Hematopoietic multipotent progenitor cell treated with erythropoietin and hydrocortisone succinate and interleukin-3 and kit ligand, for 6 days (in vitro differentiated cells): ENCODE measurements at places on chromosomes 16 and 17.

- DNase-seq, result no peak
Measured at GRCh38 chr17:61699694-61700093, 108.7 kb upstream of the NACA2 start.

DNA sequence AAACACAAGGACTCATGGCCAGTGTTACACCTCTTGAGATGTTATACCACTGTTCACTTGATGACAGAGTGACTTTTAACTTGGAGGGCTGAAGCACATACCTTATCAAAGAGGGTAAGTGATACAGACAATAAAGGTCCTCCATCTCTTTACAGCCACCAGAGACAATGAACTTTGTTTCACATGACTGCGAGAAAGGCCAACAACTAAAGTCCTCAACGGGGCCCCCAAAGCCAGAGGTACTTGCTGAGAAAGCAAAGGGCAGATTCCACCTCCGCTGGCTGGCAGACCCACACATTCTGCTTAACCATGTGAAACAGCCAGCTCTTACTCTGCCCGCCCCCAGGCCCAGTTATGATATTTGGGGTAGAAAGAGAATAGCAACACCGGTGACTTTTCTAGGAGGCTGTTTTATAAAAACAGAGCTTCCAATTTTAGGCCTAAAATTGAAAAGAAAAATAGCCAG lies 21.4 kb downstream of the DCUN1D3 start:
- DNase-seq, result no peak

- DNase-seq, result peak; percentile 87
Measured at GRCh38 chr17:75130632-75131277, 787 bp downstream of the NT5C start.

DNA sequence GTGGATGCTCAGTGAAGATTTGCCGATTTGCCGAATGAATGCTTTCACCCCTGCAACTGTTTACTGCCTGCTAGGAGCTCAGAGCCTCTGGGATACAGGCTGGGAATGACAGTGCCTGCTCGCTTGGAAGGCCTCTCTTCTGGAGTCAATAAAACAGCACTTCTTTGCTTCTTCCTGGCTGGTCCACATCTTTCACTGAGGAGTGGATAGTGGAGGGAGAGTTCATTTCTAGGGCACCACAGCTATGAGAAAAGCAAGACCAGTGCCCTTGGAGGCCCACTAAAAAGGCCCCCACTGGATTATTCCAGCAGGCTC lies 3.1 kb upstream of the USP7 start:
- no peak for DNase-seq

DNA sequence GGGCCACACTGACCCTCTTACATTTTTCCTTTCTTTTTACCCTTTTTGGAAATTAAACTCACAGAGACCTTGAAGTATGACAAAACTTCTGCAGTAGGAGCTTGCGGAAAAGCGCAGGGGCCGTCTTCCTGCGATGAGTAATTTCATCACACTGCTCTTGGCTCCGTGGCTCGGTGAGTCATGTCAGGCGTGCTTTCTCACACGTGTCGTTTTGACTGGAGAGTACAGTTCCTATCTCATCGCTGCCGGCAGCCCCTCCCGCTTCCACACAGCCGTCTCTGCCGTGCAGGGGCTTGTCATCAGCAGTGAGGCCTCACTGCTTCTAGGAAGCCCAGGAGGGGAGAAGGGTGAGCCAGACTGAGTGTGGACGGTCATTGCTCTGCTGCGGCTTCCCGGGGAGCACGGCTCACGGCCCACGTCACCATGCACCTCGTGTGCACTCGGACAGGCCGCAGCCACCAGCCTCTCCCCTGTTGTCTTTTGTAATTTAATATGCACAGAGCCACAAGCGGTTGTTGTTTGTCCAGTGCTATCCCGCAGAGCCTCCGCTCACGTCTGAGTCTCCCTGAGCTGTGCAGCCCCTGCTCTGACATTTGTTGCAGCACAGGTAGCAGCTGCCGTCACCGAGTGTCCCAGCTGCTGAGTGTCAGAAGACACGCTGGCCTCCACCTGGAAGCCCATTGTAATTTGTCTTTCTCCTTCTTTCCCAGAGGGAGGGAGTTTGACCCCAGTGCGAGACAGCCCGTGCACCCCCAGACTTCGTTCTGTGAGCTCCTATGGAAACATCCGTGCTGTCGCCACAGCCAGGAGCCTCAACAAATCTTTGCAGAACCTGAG lies 99.4 kb upstream of the CHMP6 start:
- DNase-seq, result peak; percentile 78

- DNase-seq, result no peak
Measured at GRCh38 chr17:33126086-33126485, 134.4 kb downstream of the SPACA3 start.

GRCh38 chr17:57286399-57287105 lies 30.2 kb downstream of the MSI2 start:
- DNase-seq, result no peak

DNA sequence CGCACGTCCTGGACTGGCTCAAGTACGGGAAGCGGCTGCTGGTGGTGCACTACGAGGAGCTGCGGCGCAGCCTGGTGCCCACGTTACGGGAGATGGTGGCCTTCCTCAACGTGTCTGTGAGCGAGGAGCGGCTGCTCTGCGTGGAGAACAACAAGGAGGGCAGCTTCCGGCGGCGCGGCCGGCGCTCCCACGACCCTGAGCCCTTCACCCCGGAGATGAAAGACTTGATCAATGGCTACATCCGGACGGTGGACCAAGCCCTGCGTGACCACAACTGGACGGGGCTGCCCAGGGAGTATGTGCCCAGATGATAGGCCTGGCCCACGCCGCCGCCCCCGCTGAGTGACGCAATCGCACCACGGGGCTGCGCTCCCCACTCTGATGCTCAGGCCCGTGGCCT lies 50.2 kb downstream of the WSCD1 start:
- DNase-seq, result no peak

DNA sequence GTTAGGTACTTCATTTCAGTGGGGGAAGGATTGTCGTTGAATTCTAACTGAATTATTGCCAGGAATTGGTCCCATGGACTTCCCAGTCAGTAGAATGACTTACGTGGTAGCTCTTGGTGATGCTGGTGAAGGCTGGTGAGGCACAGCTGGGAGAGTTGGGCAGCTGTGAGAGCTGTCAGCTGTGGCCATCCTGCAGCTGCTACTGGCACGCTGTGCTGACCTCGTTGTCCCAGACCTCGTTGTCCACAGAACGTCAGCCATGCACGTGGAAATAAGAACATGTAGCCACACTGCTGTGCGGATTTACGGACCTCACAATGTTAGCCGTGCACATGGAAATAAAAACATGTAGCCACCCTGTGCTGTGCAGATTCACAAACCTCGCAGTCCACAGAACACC lies 102.3 kb downstream of the NPIPB11 start:
- DNase-seq, result no peak

GRCh38 chr16:23712976-23713375 lies at the start of gene ERN2:
TSS of gene ERN2 (minus strand) at chr16:23713222. CDS start at chr16:23713187, 35 bp downstream.
- peak; percentile 18 for DNase-seq

GRCh38 chr16:49734331-49734730 lies 121.6 kb downstream of the ZNF423 start:
- no peak for DNase-seq

GRCh38 chr17:35735036-35735805 lies 3.8 kb downstream of the RASL10B start:
- DNase-seq, result no peak

DNA sequence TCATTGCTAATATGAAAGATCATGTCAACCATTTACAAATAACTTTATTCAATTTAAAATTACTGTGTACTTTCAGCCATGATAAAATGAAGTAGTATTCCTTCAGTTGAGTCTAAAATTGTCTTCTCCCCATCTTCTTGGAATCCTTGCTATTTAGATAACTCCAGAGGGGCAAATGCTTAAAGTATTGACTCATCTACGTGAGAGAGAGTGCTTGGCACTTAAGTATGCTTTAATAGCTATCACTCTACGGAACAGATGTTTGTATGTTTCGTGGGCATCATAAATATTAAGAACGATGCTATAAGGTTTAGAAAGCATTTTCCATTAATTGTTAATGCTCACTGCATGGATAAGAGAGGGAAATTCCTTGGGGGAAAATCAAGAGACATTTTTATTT lies 69.3 kb upstream of the MED13 start:
- DNase-seq, result no peak

DNA sequence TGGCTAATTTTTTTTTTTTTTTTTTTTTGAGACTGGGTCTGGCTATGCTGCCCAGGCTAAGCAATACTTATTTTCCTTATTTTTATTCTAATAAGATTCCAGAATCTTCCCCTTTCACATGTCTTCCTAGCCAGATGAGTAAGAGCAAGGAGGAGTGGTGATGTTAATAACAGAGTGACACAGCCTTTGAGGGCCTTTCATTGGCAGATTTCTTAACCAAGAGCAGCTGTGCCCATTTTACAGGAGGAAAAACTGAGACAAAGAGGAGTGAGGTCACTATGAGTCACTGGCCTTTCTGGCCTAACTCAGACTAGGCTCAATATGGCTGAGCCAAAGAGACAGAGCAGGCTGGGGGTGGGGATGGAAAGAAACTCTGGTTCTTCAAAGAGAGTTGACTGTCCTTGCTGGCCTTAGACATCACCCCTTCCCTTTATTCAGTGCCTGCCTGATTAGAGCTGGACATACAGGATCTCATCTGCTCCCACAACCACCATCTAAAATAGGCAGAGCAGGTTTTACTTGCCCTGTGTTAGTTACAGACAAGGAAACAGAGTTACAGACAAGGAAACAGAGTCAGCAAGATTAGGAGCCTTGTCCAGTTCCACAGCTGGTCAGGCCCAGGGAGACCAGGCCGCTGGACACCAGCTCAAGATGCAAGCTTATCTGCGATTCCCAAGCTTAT lies 50.0 kb upstream of the TOB1 start:
- DNase-seq, result no peak

DNA sequence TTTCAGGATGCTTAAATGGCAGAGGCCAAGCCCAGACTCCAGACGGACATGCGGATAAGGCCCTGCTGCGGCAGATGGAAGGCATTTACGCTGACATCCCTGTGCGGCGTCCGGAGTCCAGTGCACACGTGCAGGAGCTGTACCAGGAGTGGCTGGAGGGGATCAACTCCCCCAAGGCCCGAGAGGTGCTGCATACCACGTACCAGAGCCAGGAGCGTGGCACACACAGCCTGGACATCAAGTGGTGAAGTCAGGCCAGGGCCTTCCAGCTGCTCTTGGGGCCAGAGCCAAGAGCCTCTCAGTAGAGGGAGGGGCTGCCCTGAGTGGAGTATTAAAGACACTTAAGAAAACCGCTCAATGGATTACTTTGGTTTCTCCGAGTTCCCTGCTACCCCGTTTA lies 29.4 kb downstream of the NARF start:
- no peak for DNase-seq

DNA sequence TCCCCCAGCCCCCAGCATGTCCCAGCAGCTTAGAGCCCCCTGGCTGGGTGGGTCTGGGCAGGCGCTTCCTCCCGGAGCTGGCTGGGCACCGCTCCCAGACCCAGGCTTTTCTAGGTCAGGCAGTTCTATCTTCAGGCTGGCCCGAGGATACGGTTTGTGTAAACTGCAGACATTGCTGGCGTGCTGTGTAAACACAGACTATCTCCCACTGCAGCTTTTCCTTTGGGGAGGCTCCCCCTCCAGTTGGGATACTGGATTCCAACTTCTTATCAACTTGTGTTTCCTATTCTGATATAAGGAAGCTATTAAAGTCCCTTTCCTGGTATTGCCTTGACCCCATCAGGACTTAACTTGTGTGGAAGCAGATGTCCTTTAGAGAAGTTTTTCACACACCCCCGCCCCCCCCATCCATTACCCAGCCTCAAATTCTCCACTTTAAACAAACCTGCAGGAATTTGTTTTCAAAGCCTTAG lies 18.3 kb upstream of the GNA13 start:
- no peak for DNase-seq

DNA sequence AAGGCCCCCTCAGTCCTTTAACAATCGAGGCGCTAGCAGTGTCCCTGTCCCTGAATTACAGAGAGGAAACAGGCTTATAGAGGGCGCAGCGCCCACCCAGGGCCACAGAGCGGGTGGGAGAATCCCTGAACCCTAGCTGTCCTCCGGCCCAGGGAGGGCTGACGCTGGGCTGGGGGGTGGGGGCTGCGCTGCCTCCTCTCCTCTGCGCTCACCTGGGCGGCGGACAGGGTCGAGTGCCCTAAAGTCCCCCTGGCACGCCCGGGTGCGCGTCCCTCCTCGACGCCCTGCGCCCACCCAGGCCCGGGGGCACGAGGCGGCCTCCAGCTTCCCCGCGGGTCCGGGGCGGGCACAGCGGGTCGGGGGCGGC lies 200.4 kb upstream of the N4BP1 start:
- no peak for DNase-seq

GRCh38 chr16:56347670-56348069 lies 77.7 kb downstream of the AMFR start:
- DNase-seq, result no peak

- no peak for DNase-seq
Measured at GRCh38 chr17:79478051-79478461, 132.8 kb downstream of the RBFOX3 start.

- DNase-seq, result no peak
Measured at GRCh38 chr16:28883221-28883996, 5.1 kb downstream of the ATP2A1 start.

DNA sequence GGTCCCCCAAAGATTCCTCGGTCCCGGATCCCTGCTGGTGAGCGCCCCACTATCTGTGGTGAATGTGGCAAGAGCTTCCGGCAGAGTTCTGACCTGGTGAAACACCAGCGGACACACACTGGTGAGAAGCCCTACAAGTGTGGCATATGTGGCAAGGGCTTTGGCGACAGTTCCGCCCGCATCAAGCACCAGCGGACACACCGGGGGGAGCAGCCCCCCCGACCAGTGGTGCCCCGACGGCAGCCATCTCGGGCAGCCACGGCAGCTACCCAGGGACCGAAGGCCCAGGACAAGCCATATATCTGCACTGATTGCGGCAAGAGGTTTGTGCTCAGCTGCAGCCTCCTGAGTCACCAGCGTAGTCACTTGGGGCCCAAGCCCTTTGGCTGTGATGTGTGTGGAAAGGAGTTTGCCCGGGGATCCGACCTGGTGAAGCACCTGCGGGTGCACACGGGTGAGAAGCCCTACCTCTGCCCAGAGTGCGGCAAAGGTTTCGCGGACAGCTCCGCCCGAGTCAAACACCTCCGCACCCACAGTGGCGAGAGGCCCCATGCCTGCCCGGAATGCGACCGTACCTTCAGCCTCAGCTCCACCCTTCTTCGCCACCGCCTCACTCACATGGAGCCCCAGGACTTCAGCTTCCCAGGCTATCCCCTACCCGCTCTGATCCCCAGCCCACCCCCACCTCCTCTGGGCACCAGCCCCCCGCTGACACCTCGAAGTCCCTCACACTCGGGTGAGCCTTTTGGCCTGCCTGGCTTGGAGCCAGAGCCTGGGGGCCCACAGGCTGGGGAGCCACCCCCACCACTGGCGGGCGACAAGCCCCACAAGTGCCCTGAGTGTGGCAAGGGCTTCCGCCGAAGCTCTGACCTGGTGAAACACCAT lies 2.8 kb downstream of the ZNF48 start:
- DNase-seq, result no peak

GRCh38 chr16:54542805-54543505 lies 256.4 kb upstream of the IRX3 start:
- DNase-seq, result no peak

GRCh38 chr17:36592716-36593321 lies 1.1 kb downstream of the DHRS11 start:
- DNase-seq, result no peak

- no peak for DNase-seq
Measured at GRCh38 chr16:3564130-3564888, 12.9 kb downstream of the NLRC3 start.
